ENCODE measurements at places on chromosomes 3 and 15.

- no peak for DNase-seq
Observed at GRCh38 chr15:39404767-39405181, 176.1 kb upstream of the THBS1 start.

DNA sequence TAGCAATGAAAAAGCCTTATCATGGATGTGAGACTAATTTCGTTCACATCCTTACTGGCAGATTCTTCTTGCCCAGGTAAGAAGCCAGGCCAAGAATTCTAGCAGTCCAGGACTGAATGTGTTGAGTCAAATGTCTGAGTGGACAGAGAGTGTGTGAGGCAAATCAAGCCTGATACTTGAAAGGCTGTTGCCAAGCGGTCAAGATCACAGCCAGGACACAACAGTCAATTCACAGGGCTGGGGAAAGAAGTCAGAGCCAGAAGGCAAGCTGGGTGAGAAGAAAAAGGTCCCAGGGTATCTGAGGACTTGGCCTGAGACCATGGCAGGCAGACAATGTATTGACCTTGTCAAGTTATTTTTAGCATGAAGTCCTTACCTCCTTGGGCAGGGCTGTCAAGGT is 301.3 kb downstream of the ZNF385D start:
- DNase-seq = no peak

DNA sequence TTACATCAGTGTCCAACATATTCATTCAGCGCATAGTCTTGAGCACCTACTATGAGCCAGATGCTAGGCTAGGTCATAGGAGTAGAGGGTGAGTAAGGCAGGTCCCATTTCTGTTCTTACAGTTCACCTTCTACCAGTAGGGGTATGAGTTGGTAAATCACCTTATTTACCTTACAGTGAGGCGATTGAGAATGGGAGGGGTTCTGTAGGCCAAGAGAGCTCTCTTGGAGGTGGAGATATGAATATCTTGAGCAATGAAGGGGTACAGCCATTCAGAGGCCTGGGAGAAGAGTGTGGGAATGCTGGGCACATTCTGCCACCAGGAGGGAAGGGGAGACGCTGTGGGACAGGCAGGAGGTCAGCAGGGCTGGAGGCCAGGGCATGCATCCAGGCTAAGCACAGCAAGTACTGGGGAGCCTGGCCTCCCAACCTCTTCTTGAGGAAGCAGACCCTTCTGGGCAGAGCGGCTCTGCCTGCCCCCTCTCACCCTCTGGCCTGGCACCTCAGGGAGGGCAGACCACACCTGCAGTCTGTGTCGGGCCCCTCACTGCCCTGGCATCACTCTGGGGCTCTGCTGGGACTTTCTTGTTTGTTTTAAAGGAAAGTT is 123.4 kb downstream of the EEFSEC start:
- DNase-seq = no peak

DNA sequence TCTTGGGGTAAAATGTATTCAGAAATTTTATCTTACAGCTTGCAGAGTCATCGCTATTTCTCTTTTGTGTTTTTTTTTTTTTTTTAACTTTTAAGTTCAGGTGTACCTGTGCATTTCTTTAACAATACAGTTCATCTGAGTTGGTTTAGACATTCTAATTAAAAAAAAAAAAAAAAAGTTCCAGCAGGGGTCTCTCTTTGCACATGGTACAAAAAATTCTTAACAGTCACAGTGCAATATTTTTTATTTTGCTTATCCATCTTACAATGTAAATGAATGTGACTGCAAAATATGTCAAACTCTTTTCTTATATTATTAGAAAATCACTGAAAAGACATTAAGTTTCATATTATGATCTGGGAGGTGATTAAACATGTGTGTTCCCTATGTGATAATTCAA is 47.5 kb upstream of the SLC9A9 start:
- DNase-seq = peak; percentile 36

- no peak for DNase-seq
Observed at GRCh38 chr3:146581951-146582467, 23.1 kb downstream of the PLSCR5 start.

GRCh38 chr3:24522146-24522579 is 27.5 kb upstream of the THRB start:
- no peak for DNase-seq

- no peak for DNase-seq
Observed at GRCh38 chr15:59953392-59953883, 50.7 kb upstream of the FOXB1 start.

DNA sequence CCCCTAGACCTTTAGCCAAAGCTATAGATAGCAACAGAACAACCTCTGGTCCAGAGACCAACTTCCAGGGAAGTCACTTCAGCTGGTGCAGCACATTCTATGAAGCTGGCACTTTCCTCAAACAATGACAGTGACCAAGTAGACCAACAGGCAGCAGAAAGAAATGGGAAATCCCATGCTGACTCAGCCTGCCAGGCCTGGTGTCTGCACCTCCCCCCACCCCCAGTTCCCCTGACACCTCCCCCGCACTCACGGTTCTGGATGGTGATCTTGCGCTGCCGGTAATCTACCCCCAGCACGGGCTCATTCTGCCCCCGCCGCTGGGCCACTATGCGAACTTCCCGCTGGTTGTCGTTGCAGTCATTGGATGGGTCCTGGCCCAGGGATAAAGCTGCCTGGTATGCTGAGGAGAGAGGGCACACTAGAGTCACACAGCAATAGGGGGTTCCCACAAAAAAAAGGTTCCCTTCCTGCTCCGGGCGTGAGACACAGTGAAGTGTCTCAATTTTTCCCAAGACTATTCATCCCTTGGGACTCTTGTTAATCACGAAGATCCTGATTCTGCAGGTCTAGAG is 17.0 kb downstream of the ILDR1 start:
- no peak for DNase-seq

DNA sequence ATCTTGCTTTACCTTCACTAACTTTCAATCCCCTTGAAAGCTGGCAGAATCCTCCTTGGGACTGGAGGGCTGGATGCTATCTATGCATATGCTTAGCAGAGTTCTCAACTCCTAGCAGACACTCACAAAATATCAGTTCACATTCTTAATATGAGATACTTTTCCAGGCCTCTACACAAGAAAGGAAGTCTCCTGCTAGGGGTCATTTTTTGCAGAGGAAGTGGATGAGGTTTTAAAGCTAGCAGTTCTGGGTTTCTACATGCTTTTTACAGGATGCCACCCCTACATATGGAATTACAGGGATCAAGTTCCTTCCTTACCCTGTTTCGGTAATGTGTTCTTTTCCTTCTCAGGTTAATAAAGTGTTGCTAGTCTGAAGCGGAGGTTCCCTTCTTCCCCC is 206.3 kb upstream of the TP63 start:
- no peak for DNase-seq

- DNase-seq = no peak
Observed at GRCh38 chr15:101559952-101560351, 70.4 kb upstream of the PCSK6 start.

DNA sequence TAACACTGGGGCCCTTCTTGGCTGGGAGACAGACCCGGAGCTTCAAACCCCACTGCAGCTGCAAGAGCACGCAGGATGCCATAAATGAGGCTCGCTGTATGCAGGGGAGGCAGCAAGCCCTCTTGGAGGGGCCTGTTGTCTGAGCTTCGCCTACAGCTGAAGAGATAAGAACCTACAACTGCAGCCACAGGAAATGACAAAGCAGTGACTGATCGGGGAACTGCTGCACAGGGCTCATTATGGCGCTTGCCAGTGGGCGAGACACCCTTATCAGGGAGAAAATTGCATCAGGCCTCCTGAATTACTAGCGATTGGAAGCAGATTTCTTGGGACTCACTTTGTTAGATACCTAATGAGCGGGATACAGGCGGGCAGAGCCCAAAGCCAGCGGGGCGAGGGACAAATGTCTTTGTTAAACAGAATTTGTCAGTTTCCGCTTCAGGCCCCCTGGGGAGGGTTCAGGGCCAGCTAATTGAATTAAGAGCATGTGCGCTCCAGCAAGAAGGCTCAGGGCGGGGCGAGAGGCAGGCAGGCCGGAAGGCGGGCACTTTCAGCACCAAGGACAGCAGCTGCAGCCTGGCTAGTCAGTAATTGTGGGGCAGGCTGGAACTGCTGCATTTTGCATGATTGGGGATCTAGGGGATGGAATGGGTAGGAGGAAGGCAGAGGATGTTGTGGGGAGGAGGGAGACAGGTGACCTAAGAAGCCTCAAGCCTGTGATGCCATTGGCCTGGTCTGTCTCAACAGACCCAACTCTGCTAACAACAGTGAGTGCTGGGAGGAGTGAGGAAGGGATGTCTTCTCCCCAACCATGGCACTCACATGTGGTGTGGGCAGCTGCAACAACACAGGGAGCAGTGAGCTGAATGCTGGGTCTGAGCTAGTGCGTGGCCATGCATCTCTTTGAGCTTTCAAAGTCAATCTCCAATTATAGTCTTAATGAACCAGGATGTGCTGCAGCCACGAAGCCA is 55.3 kb downstream of the CCDC33 start:
- DNase-seq = peak; percentile 75

DNA sequence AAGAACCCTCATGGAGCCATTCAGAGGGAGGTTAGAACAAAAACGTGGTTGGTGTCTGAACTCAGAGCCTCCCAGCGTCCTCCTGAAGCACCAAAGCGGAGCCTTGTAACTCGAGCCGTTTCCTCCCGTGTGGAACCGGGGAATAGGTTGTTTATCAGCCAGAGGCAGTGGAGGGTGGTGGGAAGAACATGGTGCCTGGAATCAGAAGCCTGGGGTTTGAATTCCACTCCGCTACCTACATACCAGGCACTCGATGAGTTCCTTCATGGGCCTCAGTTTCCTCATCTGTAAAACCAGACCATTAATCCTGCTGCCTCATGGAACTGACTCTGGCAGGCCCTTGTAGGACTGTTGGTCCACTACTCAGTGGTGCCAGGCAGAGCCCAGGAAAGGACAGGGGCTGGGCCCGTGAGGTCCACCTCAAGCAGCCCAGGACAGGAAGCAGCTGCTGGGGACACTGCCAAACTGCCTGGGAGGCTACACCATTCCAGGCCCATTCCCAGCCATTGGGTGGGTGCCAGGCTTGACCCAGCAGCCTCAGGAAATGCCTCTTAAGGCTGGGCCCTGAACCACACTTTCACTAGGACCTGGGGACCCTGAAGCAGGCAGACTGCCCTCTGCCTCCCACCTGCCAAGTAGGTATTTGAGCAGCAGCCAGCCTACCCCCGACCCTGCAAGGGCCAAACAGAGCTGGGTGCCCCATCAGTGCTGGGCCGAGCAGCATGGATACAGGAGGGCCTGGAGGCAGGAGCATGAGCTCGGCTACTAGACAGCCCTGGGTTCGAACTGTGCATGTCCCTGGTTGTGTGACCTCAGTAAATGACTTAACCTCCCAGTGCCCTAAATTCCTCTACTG is 33.4 kb downstream of the PRKCD start:
- no peak for DNase-seq

- no peak for DNase-seq
Observed at GRCh38 chr3:47669026-47669749, 90.5 kb upstream of the CSPG5 start.

DNA sequence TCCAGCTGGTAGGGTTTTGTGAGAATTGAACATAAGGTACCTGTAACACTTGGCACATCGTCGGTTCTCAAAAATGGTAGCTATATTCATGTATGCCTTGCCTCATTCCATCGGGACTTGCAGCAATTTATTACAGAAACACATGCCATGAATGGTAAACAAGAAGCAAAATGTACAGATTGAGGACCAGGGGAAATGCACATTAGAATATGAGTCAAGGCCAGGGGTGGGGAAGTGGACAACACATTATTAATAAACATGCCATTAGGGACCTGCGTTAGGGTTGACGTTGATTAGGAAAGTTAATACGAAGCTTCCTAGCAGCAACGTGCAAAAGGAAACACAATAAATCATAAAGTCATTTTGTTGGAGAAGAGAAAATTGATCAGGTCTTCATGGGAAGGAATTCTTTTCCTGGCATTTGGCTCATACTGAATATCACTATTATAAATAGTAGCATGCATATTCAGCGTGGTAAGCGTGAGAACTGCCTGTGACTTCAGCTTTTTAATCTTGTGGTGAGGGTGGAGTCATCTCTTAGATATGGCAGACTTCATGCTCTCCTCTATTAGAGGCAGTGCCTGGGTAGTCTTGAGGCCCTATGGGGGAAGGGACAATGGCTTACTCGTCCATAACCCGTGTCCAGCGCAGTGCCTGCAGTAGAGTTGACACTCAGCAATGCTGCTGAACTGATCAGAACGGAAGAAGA is 184.9 kb downstream of the SV2B start:
- DNase-seq = no peak

- peak; percentile 48 for DNase-seq
Observed at GRCh38 chr3:112582244-112582874, 20.5 kb downstream of the SLC35A5 start.

GRCh38 chr3:129985113-129985512 is 10.6 kb downstream of the TRH start:
- DNase-seq = no peak

GRCh38 chr3:185070491-185071286 is 82.2 kb downstream of the C3orf70 start:
- no peak for DNase-seq

GRCh38 chr3:188166441-188166840 is 12.5 kb downstream of the LPP start:
- DNase-seq = no peak

- DNase-seq = no peak
Observed at GRCh38 chr15:74194572-74195559, 7.7 kb downstream of the STRA6 start.

GRCh38 chr15:36778531-36778930 is 199.1 kb downstream of the CDIN1 start:
- DNase-seq = no peak

DNA sequence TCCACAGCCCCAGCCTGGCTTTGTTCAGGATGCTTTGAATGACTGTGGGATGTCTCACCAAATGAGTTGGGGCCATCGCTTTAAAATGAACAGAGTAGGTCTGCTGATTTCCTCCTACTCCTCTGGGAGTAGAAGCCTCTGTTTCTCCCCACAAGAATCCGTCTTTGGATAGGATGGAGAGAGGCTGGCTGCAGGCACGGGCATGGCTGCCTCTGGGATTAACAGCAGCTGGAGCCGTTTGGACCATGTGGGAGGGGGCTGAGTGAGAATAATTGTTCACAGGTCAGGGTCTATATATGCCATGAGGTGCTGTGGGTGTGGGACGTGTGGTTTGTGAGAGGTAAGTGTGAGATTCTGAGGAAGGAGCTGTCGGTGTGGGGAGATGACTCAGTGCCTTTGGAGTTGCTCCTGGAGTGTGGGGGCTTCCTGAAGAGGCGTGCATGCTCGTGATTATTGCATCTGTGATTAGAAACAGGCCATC is 48.0 kb upstream of the APEH start:
- no peak for DNase-seq

DNA sequence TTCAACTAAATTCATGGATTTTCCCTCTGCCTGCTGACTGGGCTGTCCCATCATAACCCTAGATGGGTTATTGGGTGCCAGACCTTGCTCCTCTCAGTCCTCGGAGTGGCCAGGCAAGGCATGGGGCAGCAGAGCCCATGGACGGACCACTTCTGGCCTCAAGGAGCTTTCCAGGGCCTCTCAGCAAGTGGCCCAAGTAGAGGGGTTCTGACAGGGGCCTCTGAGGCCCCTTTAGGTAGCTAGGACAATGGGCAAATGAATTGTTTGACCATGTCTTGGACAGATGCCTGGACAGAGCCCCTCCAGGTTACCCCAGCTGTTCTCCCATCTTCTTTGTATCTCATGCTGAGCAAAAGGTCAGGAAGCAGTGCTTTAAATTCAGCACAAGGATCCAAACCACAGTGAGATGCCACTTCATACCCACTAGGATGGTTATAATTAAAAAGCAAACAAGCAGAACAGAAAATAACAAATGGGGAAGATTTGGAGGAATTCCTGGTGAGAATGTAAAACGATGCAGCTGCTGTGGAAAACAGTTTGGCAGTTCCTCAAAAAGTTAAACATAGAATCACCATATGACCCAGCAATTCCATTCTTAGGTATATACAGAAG is 61.6 kb downstream of the SPSB4 start:
- no peak for DNase-seq

GRCh38 chr3:176950743-176951142 is 246.5 kb downstream of the TBL1XR1 start:
- no peak for DNase-seq
